HFF-Myc (cell line): ENCODE measurements at places on chromosomes 5 and 9.

DNA sequence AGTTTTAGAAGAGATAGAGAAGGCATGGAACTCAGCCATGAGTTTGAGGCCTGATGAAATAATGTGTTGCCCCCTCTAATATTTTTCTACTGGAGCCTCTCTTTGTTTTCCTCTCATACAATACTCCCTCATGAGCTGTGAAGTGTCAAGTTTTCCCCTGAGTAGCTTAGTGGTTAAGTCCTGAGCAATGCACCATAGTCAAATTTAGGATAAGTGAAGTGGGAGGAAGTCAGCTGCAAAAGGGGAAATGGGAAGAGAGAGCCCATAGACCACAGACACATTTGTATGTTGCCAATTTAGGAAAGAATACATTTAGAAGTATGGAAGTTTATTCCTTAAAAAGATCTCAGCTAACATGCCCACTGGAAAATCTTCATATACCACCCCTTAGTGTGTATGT, 171.5 kb upstream of the NREP start:
- no peak for DNase-seq

- DNase-seq, result peak; percentile 25
These were observed 52.1 kb upstream of the ERBIN start for GRCh38 chr5:65874241-65874640.

DNA sequence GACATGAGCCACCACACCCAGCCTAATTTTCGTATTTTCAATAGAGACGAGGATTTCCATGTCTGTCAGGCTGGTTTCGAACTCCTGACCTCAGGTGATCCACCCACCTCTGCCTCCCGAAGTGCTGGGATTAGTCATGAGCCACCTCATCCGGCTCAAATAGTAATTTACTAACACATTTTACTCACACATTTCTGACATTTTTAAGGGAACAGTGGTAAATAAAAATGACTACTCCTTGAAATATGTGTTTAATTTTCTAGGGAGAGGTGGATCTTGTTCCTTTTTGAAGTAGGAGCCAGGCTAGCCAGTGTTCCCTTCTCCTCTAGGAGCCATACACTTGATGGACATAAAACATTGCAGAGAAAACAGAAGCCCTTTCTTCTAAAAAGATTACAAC, 55.2 kb upstream of the ERBIN start:
- no peak for DNase-seq

DNA sequence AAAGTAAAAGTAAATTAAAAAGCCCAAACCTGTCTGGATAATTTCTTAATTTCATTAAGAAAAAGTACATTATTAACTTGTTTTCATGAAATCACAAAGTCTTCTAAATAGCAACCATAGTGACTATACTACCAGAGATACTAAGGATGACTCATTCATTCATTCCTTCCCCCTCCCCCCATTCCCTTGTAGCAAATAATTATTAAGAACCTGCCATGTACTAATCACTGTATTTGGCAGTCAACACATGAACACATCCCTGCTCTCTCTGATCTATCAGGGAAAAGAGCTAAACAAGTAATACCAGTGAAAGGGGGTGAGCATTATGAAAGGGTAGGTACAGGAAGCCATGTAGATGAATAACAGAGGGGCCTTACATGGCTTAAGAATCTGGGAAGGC, 203.9 kb downstream of the CWC27 start:
- no peak for DNase-seq

GRCh38 chr9:37011530-37011929, 22.5 kb downstream of the PAX5 start:
- DNase-seq, result no peak

DNA sequence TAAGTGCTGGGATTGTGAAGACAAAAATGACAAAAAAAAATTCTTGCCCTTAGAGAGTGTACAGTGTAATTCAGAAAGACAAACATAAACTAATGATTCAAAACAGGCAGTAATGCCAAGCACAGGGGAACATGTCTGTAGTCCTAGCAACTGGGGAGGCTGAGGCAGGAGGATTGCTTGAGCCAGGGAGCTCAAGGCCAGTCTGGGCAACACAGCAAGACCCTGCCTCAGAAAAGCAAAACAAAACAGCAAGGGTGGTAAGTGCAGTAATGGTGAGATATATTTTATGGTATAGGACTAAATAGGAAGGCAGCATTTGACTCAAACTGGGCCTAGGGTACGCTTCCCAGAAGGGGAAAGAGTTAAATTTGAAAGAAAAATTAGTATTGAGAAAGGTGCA, 18.9 kb downstream of the FREM1 start:
- DNase-seq, result no peak

DNA sequence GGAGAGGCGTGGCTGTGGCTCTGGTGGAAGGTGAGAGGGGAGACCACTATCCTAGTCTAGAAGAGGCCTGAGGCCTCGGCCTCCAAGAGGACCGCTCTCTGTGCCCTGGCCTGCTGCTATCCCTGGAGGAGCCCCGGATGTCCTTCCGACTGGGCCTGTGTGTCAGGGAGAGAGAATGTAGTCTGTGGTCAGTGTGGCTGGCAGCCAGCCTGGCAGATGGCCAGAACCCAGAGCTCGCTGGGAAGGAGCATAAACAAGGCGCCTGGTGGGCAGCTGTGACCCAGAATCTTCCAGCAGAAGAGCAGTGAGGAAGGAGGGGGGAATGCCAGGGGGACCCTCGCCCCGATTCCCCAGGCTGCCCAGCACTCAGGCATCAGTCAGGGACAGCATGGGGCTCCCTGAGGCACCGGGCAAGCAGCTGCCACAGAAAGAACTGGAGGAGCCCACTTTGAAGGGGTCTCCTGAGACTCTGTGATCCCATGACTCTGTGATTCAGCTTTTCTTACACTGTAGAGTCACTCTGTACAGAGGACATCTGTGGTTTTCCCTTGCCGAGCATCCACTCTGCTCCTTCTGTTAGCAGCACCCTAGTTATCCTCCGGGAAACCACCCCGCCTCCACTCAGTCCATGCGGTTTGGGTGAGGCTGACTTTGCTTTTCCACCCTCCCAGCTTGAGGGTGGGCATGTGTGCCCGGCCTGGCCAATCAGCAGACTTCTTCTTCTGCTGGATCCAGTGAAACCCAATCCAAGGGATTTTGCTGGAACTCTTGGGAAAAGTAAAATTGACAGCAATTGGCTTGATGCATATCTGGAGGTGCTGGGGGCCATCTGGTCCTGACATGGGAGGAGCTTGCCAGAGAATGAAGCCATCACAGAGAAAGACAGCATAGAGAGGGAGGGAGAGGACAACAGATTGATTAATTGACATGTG, 46.2 kb upstream of the PWWP2A start:
- DNase-seq, result peak; percentile 97

- DNase-seq, result no peak
These were observed 183.3 kb upstream of the PIK3R1 start for GRCh38 chr5:68032216-68032762.

DNA sequence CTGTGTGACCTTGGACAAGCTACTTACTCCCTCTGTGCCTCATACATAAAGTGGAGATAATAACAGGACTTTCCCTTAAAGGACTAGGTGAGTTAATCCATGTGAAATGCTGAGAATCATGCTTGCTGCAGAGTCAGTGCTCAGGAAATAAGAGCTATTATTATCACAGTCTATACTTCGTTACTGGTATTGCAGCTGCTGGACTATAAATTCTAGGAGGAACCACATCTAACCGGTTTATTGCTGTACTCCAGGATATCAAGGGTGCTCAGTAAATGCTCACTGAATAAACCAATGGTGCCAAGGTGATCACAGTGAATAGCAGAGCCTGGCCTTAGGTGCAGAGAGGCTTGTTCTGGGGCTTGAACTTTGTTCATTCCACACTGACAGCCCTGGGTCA, 69.3 kb downstream of the HSPA4 start:
- DNase-seq, result no peak

DNA sequence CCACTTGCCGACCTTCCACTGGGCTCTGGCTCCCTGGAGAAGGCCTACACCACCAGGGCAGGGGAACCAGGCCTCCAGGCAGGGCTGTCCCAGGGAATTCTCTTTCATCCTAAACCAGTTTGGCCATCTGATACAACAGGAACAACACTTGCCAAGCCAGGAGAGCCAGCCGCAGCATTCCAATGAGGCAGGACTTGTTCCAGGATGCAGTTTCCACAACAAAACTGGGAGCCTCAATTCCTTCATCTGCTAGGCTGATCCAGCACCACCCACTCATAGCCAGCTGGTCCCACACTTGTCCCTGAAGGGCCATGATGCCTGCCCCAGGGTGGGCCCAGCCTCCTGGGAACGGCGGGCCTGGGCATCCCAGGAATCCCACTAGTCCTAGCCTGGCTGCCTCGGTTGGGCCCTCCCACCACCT, 26.0 kb downstream of the BICD2 start:
- no peak for DNase-seq

DNA sequence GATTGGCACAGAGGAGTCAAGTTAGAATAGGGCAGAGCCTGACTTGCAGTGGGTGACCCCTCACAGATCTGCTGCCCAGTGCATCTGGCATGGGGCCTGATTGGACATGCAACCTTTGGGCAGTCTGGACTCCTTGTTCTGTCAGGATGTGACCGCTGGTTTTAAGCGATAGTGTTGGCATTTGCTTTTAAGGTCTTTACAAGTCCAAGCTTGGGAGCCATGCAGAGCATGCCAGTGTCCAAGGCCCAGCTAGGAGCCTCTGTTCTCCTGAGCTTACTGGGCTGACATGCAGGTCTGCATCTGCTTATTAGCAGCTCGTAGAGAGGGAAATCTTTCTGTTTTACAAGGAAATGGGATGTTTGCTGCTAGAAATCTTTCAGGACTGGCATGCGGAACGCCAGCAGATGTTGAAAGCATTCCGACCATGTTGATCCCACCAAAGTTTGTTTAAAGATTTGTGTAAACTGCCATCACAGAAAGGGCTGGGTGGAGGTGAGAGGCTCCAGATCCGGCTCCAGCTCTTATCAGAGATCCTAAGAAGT, 27.5 kb downstream of the GADD45G start:
- DNase-seq, result no peak

- DNase-seq, result no peak
These were observed 642.9 kb downstream of the MAT2B start for GRCh38 chr5:164148292-164148691.
